ENCODE measurements at places on chromosomes 7 and 10.

- DNase-seq = no peak
Observed at GRCh38 chr7:44051611-44052220, 7.2 kb downstream of the DBNL start.

GRCh38 chr10:103640436-103641181 is 147.1 kb downstream of the NEURL1 start:
- DNase-seq = no peak

GRCh38 chr7:128827248-128827958 is 2.8 kb upstream of the FLNC start:
- no peak for DNase-seq

GRCh38 chr10:77436257-77436975 is 201.2 kb downstream of the KCNMA1 start:
- no peak for DNase-seq

DNA sequence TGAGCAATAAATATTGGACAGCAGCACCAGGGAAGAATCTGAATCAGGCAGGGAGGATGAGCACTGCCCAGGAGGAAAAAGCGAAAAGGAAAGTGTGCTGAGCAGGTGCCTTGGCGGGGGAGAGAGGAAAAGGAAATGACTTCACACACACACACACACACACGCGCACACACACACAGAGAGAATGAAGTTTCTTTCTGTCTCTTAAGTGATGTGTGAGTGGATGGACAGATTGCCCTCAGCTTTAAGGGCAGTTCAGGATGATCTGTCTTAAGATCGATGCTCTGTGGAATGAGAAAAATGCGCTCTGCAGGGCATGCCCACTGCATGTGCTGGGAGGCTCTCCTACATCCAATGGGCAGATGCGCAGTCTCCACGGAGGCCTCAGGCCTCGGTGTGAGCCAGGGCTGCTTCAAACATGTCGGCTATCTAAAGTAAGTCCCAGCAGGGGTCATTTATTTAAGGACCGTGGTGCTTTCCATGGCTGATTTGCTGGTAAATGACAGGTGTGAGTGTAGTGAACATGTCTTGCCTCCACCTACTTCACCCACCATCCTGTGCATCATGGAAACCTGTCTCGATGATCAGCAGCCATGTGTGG is 2.5 kb upstream of the ACBD5 start:
- DNase-seq = no peak

- DNase-seq = no peak
Observed at GRCh38 chr7:138804618-138805017, 6.6 kb upstream of the ATP6V0A4 start.

DNA sequence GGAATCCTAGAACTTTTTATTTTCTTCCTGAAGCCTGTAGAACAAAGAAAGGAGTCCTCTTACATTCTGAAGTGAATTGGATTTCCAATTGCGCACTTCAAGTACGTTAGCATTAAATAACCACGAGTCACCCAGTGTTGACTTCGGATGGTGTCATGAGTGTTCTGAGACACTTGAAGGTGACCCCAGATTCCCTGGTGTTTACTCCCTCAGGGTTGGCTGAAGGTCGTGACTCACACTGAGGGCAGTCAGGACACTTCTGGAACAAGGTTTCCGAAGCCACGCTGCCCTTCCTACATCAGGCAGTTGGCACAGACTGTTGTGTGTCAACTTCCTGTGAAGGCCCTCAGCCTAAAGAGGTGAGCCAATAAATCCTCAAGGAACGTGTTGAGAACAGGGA is 186.6 kb upstream of the CELF2 start:
- no peak for DNase-seq

- DNase-seq = no peak
Observed at GRCh38 chr10:132208462-132209050, 21.8 kb downstream of the DPYSL4 start.

DNA sequence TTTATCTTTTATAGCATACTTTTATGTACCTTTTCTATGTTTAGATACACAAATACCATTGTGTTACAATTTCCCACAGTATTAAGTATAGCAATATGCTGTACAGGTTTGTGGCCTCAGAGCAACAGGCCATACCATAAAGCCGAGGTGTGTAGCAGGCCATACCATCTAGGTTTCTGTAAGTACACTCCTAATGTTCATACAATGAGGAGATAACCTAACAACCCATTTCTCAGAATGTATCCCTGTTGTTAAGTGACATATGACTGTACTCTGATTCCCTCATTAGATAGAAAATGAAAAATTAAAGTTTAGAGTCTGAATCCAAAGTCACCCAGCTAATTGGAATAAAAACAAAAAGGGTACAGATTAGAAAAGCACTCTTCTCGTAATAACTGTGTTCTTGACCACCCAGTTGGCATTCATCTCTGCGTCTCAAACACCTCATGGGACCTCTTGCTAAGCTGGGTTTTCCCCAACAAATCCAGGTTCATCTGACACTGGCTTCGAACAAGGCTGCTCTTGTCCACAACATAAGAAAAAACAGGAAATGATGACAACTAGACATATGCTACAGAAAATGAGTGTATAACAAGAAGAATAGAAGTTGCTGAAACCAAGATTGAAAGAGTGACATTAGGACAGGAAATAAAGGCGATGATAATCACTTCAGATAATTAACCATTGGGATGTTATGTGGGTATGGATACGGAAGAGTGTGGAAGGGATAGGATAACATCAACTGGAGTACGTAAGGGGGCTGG is 1.4 kb downstream of the NDUFB8 start:
- no peak for DNase-seq

- DNase-seq = no peak
Observed at GRCh38 chr7:154931906-154932305, 71.0 kb downstream of the PAXIP1 start.

DNA sequence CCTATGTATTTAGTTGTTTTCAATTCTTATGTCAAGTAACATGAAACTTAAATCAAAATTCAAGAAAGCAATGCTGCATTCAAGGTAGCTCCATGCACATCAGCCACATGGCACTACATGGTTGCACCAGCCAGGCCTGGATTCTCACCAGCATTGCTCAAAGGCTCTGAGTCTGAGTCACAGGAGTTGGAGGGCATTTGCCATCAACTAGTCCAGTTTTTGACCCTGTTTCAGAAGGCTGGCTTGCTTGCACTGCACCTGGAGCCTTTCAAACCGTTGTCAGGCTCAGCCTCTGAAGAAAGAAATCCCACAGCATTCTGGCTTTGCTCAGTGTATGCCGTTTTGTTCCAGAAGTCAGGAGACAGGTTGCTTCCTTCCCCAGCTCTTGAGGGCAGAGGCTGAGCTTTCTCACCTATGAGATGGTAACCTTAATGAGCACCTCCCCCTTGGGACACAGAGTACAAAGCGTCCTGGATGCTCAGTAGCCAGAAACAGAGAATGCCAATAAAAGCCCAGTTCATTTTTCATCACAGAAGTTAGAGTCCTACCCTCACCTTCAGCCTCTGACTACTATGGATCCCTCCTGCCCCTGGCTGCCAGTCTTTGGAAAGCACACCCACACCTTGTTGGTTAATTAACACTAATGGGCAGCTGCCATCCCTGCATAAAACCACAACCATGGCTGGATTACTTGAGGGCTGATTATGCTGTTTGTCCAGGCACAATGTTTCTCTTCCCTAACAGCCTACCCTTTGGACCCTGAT is 288.4 kb upstream of the LRRTM3 start:
- DNase-seq = no peak

DNA sequence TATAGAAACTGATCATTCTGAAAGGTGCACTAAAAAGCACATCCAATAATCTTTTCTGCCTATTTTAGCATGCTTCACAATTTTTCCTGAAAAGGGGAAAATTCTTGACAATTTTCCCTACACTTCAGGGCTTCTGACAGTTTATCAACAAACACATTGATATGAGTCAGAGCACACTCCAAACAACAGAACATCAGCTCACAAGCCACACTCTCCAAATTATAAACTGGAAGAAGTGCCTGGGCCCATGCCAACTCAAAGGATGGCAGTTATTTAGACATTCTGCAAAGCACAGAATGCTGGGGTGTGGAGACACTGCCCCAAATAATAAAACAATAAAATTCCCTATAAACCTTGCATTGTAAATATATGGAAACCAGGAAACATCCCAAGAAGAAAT is 90.8 kb downstream of the ELAPOR2 start:
- DNase-seq = no peak

DNA sequence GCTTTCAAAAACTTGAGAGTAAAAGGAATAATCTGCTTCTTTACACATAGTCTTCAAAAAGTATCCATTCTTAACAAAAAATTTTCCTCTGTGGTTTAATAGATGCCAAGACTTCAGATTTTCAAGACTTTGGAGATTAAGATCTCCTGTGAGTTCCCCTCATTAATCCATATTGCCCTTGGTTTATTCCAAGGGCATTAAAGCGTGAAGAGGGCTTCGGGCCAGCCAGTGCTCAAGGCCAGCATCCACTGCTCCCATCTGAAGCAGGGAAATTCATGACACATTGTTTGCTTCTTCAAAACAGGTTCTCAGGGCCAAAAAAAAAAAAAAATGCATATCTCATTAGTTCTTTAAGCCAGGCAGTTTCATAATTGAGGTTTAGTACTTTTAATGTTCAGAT is 137.3 kb upstream of the RHOBTB1 start:
- DNase-seq = no peak

DNA sequence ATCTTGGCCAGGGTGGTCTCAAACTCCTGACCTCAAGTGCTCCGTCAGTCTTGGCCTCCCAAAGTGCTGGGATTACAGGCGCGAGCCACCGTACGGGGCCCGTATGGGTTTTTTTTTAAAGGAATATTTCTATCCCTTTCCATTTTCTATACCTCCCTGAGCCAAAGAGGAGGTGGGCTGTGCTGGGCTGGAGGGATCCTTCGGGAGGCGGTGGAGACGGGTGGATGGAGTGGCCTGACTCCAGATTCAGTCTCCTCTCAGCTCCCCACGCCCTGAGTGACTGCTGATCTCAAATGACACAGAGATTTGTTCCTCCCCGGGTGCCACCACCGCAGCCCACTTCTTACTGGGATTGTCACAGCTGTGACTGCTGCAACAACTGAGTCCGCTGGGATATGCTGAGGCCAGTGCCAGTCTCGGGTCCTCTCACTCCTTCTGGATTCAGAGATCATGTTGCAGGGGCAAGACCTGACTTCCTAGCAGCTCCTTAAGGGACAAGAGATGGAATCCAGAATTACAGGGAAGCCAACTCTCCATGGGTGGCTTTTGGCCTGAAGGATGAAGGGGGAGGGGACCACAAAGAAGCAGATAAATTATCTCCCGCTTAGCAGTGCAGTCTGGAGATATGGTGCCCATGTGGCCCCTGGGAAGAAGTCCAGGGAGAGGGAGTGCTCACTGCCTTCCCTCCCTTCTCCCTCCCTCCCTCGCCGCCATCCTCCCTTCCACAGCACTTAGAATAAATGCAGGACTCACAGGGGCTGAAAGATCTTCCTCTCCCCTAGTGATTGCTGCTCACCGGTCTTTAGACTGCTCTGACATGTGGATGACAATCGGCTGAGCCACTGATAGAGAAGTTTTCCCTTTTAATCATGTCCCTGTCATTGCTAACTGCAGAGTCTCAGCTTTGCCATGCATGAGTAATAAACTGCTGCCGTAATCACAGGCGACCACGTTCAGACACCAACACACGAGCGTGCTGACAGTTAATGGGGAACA is 14.3 kb downstream of the GALNT17 start:
- DNase-seq = no peak

DNA sequence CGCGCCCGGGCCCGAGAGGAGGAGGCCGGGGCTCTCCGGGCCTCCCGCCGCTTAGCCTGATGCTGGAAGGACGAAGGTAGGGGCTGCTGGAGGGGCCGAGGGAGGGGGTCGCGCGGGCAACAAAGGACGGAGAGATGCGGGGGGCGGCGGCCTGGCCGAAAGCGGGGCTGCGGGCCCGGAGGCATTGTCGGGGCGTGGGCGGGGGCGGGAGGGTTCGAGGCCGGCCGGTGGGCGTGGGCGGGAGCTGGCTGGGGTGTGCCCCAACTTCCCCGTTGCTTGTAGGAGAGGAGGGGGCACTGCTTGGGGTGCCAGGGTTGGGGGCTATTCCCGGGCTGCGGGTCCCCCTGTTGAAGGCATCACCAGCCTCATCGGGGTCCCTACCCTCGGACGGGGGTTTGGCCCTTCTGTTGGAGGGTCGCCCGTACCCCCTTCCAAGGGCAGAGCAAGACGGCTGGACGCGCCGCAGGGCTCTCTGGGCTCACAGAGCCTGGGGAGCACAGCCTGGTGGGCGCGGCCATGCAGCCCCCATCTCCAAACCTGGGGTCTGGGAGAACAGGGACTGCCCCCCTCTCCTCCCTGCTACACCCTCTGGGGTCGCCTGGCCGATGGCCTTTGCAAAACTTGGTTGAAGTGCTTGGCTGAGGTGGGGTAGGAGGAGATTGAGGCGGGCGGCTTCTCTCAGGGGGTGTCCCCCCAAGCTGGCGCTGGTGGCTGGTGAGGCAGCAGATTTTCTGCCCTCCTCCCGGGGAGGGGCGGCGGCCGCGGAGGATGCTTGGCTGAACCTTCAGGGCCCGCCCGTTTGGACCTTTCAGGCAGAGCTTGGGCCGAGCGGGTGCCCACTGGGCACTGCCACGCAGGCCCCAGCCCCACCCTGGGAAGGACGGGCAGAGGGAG is 699 bp downstream of the CLIP2 start:
- DNase-seq = no peak

Data from stimulated activated CD8-positive, alpha-beta memory T cell treated with anti-CD3 and anti-CD28 coated beads, Interleukin-4, amount 100 ng/mL, for 4 hours (primary cell).